CD8-positive, alpha-beta memory T cell (primary cell): ENCODE measurements at places on chromosomes 13 and 19.

DNA sequence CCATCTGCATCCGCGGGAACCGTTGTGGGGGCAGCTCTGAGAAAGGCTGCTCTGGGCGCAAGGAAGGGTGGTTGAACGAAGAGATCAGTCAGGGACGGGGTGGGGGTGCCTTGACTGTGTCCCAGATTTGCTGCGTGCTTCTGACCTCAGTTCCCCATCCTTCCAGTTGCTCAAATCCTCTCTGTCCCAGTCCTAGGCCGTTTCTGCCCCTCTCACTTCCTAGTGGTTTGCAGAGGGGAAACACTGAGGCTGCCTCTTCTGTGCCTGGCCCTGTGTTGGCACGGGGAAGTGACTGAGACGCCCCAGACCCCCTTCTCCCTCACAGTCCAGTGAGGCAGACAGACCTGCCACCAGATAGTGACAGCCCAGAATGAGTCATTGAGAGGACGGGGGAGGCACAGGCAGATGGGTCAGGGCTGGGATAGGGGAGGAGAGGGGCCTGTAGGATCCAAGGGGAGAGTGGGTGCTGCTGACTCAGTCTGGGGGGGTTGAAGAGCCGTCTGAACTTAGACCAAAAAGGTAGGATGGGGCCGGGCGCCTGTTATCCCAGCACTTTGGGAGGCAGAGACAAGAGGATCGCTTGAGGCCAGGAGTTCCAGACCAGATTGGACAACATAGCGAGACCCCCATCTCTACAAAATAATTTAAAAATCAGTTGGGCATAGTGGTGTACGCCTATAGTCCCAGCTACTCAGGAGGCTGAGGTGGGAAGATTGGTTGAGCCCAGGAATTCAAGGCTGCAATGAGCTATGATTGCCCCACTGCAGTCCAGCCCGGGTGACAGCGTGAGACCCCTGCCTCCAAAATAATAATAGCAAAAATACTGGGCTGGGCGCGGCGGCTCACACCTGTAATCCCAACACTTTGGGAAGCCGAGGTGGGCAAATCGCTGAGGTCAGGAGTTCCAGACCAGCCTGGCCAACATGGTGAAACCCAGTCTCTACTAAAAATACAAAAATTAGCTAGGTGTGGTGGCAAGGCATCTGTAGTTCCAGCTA, 26.5 kb downstream of the NUMBL start:
- no peak for DNase-seq
- H3K36me3 ChIP-seq: no peaks in the 10 kb centered on the region

DNA sequence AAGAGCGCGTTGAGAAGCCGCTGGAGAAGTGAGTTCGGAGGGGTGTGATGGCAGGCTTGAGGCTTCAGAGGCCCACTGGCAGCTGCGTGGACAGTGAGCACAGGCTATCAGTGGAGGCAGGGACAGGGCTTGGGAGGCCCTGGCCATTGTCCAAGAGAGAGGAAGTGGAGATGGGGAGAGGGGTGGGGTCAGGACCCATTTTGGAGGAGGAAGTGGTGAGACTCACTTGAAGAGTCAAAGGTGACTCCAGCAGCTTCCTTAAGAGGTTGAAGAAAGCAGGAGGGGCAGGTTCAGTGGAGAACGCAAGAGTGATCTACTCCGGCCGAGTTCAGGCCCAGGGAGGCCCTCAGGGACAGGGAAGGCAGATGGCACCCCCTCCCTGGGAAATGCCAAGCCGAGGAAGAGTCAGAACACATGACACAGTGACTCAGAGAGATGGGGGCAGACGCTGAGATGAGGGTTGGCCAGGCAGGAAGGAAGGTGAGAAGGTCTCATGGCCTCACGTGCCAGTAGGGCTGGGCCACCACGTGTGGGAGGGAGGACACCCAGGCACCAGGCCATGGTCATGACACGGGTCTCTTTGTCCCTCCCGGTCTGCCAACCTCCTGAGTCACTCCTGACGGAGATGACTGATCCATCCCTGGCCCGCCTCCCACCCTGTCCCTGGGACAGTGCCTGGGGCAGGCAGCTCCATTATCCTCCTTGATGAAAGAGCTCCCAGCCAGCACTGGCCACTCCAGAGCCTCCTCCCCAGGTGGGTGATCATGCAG, 10.1 kb upstream of the CD22 start:
- H3K4me1 ChIP-seq: no peaks in the 10 kb centered on the region
- no peaks in the 10 kb centered on the region for H3K27me3 ChIP-seq
- no peak for DNase-seq
- H3K4me3 ChIP-seq: no peak overlapping the region
- H3K36me3 ChIP-seq: no peaks in the 10 kb centered on the region
- peak overlapping the region; percentile 16 for H3K27ac ChIP-seq

- peak; percentile 51 for DNase-seq
- H3K27me3 ChIP-seq: no peaks in the 10 kb centered on the region
- no peak overlapping the region for H3K27ac ChIP-seq
- no peak overlapping the region for H3K4me3 ChIP-seq
- no peaks in the 10 kb centered on the region for H3K36me3 ChIP-seq
- H3K4me1 ChIP-seq: peaks cover 51% of the 10 kb centered on the region
Observed at GRCh38 chr19:13887018-13887436, 10.1 kb downstream of the NANOS3 start.

DNA sequence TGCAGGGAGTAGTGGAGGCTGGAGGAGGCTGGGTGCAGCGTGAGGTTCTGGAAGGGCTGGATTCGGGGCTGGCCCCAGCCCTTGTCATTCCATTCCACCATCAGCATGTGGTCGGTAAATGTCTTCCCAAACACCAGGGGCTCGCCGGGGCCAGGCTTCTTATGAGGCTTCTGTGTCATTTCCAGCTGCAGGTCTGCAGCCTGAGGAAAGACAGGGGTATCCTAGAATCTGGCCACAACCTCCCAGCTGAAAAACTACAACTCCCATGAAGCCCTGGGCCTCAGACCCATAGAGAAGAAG, 4.4 kb downstream of the BCAT2 start:
- H3K27me3 ChIP-seq: no peaks in the 10 kb centered on the region
- DNase-seq: peak; percentile 38
- no peak overlapping the region for H3K4me3 ChIP-seq
- H3K27ac ChIP-seq: no peak overlapping the region
- peaks cover 13% of the 10 kb centered on the region for H3K4me1 ChIP-seq
- no peaks in the 10 kb centered on the region for H3K36me3 ChIP-seq
